Epithelial cell of proximal tubule (primary cell): ENCODE measurements at places on chromosomes 4 and X. TPM values are rescaled to one million over a fixed set of nuclear protein-coding genes. Genes with fewer than 3 reads are reported as not detected.

The WNK3 gene
- 1.4 and 2.6 TPM in 2 replicates for total RNA-seq

The P2RY4 gene
- total RNA-seq, result not detected in 2 replicates

The ZCCHC18 gene
- 0.63 and 1.2 TPM in 2 replicates for total RNA-seq

The BMX gene
- not detected in 2 replicates for total RNA-seq

The LRAT gene
- total RNA-seq, result 0.43 and 2.2 TPM in 2 replicates

The SPACA5 gene
- 0.51 TPM in 1 of 2 replicates, not detected in the other for total RNA-seq

The LRCH2 gene
- 0.75 and 2.2 TPM in 2 replicates for total RNA-seq

The TMEM156 gene
- total RNA-seq, result 2.3 and 9.1 TPM in 2 replicates

The ENPEP gene
- total RNA-seq, result 0.36 and 6.0 TPM in 2 replicates

The UGT2A1 gene
- total RNA-seq, result not detected in 2 replicates

The FAM114A1 gene
- 60.6 and 61.5 TPM in 2 replicates for total RNA-seq

The LGI2 gene
- total RNA-seq, result under 0.01 and 2.5 TPM in 2 replicates

The SCML2 gene
- 1.3 and 2.0 TPM in 2 replicates for total RNA-seq

The CNGA1 gene
- total RNA-seq, result 0.87 and 2.8 TPM in 2 replicates

The CT47B1 gene
- not detected in 2 replicates for total RNA-seq

The AKAP14 gene
- total RNA-seq, result not detected in 2 replicates

The CYP4V2 gene
- 3.2 and 8.7 TPM in 2 replicates for total RNA-seq

The GUCY1B1 gene
- total RNA-seq, result 2.7 and 5.9 TPM in 2 replicates

The NELFA gene
- total RNA-seq, result 28.0 and 34.5 TPM in 2 replicates

The MAGEA1 gene
- not detected in 2 replicates for total RNA-seq

The DIPK2B gene
- total RNA-seq, result not detected in 2 replicates

The LDOC1 gene
- 14.9 and 22.3 TPM in 2 replicates for total RNA-seq

The ZNF732 gene
- 2.4 and 2.8 TPM in 2 replicates for total RNA-seq

The TMEM154 gene
- total RNA-seq, result 11.8 and 21.9 TPM in 2 replicates

The XG gene
- not detected in 2 replicates for total RNA-seq

The SEC24B gene
- total RNA-seq, result 16.8 and 22.2 TPM in 2 replicates

The TBC1D1 gene
- total RNA-seq, result 157 and 162 TPM in 2 replicates

The STOX2 gene
- 2.3 and 4.3 TPM in 2 replicates for total RNA-seq

The OTC gene
- not detected in 2 replicates for total RNA-seq

The EPHA5 gene
- 0.29 and 0.86 TPM in 2 replicates for total RNA-seq
